NAMALWA (cell line): ENCODE measurements at places on chromosomes 7 and 10.

DNA sequence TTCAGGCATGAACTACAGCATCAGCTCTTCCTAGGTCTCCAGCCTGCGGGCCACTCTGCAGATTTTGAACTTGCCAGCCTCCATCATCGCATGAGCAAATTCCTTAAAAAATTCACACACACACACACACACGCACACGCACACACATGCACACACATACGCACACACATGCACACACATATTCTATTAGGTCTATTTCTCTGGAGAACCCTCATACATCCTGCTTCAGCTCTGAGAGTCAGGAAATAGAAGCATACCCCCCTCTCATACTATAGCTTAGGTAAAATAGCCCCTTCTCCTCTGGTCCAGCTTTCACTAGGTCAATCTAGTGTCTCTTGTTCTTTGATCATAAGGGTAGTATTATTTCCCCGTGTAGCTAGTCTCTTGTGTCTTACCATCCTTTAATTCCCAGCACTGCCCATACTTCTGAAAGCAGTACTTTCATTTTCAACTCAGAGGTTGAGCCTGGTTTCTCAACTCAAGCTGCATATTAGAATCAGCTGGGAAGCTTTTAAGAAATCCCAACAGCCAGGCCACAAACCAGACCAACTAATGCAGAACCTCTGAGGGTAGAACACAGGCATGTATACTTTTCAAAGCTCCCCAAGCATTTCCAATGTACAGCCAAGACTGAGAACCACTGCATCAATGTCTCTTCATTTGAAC is 30.9 kb upstream of the ITGB8 start:
- DNase-seq: no peak

DNA sequence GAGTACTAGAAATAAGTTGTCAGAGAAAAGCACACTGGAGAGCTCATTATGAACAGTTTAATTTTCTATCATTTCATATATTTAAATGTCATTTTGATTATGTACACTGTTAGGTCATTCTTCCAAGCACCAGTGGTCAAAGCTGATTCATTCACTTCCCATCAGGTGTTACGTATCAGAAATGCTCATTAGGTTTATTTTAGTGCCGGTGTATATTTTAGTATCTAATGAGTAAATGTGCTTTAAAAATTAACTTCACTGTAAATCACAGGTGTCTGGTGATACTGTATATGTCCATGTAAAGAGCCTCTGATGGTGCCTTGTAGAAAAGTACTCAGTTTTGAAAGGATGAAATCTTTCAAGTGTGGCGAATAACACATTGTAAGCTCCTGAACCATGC is 3.5 kb downstream of the DMTF1 start:
- peak; percentile 56 for DNase-seq

DNA sequence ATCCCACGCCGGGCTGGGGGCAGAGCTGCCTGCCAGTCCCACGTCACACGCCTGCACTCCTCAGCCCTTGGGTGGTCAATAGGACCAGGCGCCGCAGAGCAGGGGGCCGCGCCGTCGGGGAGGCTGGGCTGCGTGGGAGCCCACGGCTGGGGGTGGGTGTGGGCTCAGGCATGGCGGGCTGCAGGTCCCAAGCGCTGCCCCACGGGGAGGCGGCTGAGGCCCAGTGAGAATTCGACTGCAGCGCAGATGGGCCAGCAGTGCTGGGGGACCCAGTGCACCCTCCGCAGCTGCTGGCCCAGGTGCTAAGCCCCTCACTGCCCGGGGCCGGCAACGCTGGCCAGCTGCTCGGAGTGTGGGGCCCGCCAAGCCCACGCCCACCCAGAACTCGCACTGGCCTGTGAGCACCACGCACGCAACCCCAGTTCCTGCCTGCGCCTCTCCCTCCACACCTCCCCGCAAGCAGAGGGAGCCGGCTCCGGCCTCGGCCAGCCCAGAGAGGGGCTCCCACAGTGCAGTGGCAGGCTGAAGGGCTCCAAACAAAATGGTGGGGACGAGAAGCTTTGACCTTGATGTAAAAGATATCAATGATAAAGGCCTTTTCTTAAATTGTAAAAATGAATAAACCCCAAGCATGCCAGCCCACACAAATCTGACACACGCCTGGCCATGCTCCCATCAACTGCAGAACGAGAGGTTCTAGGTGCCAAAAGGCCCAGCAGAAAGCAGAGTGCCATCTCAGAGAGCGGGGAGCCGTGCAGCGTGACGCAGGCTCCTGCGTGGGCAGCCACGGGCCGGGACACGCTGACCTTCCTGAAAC is 255.5 kb downstream of the MAD1L1 start:
- no peak for DNase-seq

DNA sequence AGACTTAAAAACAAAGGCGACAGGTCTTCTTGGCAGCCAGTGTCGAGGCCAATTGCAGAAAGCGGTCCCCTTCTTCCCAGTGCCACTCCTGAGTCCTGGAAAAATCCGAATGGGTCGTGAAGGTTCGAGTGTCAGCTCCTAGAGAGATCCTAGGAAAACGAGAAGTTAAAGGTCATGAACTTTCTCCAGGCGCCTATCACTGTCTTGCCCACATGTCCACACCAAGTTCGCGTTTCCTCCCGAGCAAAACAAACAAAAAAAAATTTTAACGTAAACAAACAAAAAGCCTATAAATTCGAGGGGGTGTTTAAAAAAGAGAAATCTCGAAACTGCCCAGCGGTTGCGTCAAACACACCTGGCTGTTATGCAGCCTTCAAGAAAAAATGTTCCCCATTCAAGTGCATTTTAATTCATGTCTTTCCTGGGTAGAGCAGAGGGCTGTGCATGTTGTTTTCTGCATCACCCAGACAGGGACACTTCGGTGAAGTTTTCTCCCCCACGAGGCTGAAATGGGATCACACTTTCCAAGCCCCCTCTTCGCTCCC is 1.5 kb downstream of the ARHGAP21 start:
- peak; percentile 44 for DNase-seq

GRCh38 chr7:66380272-66380888 is 175.2 kb downstream of the TPST1 start:
- DNase-seq: no peak

- DNase-seq: no peak
Observed at GRCh38 chr10:34651416-34652195, 163.5 kb downstream of the PARD3 start.
